ENCODE measurements at places on chromosomes 4 and X. TPM values are rescaled to one million over a fixed set of nuclear protein-coding genes. Genes with fewer than 3 reads are reported as not detected.

The MYOZ2 gene
- total RNA-seq = 0.28 TPM

The XKRX gene
- total RNA-seq = under 0.01 TPM

The GPRASP2 gene
- 16.0 TPM for total RNA-seq

The BBS12 gene
- 6.8 TPM for total RNA-seq

The BEX5 gene
- total RNA-seq = not detected

The TLR6 gene
- total RNA-seq = 1.4 TPM

The IGSF1 gene
- total RNA-seq = not detected

The ELF4 gene
- total RNA-seq = 9.1 TPM

The CXCL6 gene
- 66.7 TPM for total RNA-seq

The SRPX gene
- total RNA-seq = 34.8 TPM

The NKAP gene
- total RNA-seq = 4.0 TPM

The ASB9 gene
- total RNA-seq = 0.57 TPM
